NCI-H446 (cell line): ENCODE measurements at places on chromosomes 2 and 18.

- no peak for DNase-seq
These were observed 45.0 kb downstream of the MAP2 start for GRCh38 chr2:209468846-209469245.

GRCh38 chr2:166184789-166185188 lies 57.0 kb upstream of the SCN1A start:
- DNase-seq: no peak

DNA sequence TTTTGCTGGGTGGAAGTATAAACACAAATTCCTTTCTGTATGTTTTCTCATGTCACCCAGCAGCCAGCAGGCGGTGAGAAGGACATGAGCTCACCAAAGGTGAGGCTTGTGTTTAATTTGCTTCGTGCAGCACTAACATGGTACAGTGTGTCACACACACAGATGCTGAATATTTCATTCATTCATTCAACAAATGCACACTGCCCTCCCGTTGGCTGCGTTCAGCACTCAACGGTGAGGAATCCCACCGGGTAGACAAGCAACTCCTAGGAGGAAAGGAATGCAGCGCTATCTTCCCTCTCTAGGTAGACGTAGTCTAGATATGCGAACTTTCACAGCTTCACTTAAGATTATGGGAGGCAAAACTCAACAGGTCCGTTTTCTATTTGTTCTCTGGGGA lies 85.1 kb downstream of the LONRF2 start:
- DNase-seq: no peak

- no peak for DNase-seq
These were observed 83.7 kb upstream of the RBM44 start for GRCh38 chr2:237714690-237715458.

DNA sequence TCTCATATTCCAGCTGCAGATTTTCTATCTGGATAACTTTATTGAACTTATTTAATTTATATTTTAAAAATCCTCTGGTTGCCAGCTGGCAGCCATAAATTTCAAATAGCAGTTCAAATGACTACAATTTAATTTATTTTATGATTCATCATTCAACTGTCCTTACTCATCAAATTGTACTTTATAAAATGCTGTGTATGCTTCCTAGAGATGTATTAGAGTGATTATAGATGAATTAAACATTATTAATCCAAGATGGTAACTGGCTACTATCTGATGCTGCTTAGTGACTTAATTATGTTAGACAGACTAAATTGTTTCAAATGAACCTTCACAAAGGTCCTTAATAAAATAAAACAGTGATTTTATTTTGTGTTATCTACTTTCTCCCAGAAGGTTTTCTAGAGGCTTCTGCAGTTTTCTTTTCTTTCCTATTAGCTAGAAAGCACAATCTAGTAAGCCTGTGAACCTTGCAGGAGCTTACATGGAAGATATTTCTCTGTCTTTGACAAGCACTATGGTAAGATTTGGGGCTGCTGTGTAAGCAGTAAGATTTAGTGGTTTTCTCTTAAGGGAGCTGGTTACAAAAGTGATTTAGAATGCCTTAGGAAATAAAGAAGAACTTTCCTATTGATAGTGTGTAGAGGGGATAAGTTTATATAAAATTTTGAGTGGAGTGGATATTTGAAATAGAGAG lies 322.3 kb downstream of the FSIP2 start:
- DNase-seq: no peak

DNA sequence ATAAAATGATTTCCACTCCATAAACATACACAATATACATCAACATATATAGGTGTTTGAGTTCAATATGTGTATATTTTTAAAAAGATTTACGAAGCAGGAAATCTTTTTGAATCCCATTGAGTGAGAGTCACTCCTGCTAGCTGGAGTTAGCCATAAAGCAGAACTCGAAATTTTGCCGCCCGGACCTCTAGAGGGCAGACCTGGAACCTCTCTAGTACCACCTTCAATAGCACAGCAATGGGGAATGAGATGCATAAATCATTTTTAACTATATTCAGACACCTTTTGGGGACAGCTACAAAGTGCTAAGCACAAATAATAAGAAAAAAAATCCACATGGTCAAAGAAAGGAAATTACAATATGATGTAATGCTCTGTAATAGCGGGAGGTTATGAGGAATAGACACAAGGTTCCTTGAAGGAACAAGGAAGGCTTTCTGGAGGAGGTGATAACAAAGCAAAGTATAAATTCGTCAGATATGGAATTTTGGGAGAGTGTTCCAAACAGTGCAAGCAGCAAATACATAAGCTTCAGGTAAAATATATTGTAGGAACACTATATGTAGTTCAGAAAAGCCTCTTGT lies 533.4 kb downstream of the ERBB4 start:
- DNase-seq: no peak

- DNase-seq: no peak
These were observed 70.5 kb upstream of the IGFBP5 start for GRCh38 chr2:216765761-216766262.

DNA sequence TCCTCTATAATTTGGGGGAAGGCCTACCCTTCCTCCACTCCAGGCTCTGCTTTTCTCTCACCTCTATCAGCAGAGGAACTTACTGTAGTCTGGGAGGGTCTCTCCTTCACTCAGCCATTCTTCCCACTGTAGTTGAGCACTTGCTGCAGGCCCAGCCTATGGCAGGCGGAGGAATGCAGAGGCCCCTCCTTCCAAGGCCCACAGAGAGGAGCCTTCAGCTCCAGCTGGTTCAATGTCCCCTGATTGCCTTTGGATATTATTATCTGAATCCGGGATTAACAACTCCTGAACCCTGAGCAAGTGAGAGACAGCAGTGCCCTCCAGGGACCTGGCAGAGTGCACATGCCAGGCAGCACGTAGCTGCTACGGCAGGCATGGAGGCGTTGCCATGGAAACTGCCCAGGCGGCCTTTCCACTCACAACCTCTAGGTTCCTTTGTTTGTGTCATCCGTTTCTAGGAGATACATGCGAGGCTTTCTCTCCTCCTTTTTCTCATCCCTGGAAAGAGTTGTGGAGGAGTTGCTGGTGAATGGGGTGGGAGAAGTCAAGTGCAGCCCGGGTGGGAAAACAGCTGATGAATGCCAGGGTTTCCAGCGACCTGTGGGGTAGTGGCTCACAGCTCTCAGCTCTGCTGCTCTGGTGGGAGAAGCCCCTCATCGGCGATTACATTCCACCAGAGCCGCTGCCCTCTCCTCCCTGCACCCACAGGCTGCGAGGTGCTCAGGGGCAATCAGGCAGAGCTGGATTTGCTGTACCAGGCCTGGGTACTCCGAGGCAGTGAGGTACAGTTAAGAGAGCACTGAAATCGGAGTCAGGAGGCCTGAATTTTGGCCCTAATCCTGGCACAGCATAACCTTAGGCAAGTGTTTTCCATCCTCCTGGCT lies 55.3 kb upstream of the HK2 start:
- peak; percentile 67 for DNase-seq

DNA sequence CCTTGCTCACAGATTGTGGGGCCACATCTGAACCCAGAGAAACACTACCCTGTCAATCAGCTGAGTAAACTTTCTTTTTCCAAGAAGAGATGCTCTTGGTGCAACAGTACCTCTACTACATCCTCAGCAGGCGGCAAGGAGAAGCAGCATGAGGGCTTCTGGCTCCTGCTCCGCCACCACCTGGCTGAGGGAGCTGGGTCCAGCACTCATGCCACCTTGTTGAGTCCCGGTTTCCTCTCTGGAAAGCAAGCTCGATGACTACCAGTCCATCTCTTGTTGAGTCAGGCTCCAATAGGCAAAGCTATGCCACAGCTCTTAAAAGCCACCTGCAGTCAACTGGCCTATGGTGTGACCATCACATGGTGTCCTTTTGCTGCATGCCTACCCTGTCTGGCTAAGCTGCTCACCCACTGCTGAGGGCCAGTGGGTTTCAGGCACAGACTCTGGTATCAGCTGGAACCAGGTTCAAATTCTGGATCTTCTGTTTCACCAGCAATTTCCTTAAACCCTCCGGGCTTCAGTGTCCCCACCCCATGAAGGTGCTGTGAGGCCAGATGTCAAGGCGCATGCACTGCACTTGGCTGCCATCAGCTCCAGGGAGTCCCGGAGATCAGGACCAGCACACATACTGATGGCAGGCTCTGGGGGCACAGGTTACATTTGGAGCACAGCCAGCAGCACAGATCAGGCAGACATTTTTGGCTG lies 42.5 kb upstream of the ACAA2 start:
- DNase-seq: no peak
